Left renal pelvis (tissue), 4 donors: ENCODE measurements at places on chromosomes 12 and 14. TPM values are rescaled to one million over a fixed set of nuclear protein-coding genes. Genes with fewer than 3 reads are reported as not detected.

GRCh38 chr14:93332397-93332852 is 411 bp downstream of the BTBD7 start:
- no peak for DNase-seq

Gene SOX5
- polyA plus RNA-seq = 7.3 TPM

GRCh38 chr12:124277394-124278241 is 17.3 kb upstream of the RFLNA start:
- DNase-seq = no peak

DNA sequence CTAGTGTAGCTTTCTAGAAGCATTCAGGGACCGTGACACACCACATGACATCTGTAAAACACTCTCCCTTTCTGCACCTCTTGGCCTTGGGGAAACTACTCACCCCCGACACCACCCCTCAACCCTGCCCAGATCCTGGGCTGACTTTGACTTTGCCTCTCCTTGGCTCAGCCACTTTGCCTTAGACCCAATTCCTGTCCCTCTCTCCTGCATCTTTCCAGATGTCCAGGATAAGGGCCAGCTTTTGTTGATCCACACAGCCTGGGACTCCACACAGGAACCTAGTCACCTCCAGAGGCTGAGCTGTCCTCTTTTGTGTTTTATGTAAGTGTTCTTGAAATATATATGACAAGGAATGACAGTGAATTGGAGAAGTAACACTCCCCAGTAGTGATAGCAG is 153.7 kb upstream of the PLXNC1 start:
- DNase-seq = no peak

Gene EXOC3L4
- polyA plus RNA-seq = 5.3 TPM

- DNase-seq = no peak
Measured at GRCh38 chr14:65880507-65880906, 468.0 kb downstream of the FUT8 start.

DNA sequence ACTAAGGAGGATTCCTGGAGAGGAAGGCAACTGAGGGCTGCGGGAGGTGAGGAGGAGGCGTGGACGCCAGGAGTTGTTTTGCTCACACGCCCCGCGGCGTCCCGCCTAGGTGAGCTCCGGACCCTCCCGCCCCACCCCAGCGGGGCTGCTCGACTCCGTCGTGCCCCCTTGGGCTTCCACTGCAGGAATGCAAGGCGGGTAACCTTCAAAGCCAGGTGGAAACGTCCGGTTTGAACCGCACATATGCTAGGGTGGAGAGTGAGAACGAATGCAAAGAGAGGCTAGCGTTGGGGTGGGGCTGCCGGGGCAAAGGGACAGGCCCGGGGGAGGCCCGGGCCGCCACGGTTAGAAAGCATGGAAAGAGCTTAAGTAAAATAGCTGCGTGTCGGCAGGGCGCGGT is 5.4 kb upstream of the DPPA3 start:
- no peak for DNase-seq

DNA sequence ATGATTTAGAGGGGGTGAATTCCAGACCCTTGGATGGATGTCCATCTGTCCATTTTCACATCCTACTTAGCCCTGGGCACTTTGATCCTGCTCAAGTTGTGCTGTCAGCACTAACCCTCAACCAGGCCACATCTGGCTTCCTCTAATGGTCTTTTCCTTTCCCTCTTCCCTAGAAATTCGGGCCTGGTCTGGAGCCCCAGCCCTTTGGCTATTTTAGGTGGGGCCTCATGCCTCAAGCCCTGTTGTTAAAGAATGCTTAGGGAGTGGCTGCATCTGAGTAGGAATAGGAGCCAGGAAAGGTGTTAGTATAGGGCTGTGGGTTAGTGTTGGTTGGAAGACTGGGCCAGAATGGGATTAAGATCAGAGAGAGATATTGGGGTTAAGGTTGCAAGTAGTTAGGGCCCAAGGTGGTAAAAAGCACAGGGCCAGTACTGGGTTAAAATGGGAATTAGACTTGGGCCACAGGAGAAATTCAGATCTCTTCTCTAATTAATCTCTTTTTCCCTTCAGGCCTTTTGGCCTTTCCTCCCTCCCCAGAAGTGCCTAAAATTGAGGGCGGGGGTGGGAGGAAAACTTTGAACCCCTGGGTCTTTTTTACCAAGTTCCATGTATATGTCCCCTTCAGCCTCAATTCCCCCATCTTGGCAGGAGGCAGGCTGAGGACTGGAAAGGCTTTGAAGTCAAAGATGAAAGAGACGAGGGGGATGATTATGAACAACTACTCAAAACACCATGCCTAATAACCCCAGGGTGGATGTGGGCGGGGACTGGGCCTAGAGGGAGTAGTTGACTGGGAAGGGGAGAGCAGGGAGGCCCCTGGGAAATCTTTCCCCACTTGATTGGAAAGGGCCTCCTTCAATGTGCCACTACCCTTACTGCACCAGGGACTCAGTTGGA is 4.0 kb upstream of the ZNF385A start:
- DNase-seq = no peak

DNA sequence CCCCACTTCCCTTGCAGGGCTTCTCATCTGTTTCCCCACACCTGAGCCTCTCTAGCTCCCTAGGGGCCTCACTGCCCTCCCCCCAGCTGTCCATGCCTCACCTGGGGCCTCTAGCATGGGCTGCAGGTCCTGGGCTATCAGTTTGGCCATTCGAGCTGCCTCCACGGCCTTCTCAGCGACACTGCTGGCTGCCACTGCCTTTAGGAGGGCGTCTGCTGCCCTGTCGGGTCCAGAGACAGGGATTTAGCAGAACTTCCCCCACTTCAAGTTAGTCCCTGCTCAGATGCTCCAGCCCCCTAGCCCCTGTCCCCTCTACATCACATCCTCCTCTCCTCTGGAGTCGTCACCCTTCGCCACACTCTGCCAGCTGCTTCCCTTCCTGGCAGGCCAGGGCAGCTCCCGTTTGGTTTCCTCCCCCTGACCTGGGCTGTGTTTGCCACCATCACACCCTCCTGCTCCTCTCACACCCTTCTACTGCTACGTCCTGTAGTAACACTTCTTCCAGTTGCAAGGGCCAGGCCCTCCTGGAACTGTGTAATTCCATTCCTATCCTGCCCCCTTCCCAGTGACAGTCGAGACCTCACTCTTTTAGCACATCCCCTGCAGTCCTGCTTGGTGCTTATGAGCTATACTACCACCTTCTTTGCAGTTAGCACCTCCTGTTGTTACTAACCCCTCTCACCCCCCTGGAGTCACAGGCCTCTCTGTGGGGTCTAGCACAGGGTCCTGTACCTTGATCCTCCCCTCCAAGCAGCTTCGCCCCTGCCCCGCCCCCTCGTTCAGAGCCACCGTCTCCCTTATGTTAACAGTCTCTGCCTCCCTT is 4.3 kb upstream of the AP1G2 start:
- DNase-seq = no peak

Gene SLCO1A2
- polyA plus RNA-seq = 0.60 TPM

DNA sequence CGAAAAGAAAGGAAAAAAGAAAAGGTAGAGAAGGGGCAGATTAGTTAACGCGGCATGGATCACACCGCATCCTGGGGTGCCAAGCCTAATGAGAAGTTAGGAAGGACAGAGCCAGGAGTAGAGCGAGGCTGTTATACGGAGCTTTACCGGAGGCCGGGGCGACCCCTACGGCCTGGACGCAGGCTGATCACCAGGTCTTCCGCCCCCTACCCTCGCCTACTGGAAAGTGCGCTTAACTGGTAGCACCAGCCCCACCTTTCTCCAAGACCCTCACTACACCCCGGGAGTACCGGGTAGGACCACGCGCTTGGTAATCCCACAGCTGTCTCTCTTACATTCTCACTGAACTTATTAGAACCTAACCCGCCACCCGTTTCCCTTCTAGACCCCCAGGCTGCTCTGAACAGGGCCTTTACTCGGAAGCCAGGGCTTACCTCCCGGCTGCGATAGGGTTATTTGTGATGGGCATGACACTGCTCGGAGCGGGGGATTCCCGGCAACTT is 33.8 kb downstream of the WBP11 start:
- no peak for DNase-seq

DNA sequence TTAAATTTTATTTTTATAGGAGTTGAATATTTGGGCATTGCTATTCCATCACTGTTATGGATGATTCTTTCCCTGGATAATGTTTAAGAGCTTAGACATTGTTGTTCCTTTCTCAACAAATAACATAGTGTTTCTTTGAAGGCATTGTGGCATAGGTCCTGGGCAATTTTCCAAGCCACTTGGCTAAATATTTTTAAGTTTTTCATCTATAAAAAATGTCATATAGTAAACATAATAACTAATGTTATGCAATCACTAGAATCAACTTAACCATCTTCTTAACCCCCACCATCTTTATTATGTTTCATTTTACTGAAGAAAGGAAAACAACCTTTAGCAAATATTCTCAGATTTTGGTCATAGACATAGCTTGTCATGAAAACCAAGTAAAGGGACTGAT is 600.6 kb upstream of the LMO3 start:
- DNase-seq = no peak

GRCh38 chr14:65864549-65864948 is 452.0 kb downstream of the FUT8 start:
- no peak for DNase-seq

DNA sequence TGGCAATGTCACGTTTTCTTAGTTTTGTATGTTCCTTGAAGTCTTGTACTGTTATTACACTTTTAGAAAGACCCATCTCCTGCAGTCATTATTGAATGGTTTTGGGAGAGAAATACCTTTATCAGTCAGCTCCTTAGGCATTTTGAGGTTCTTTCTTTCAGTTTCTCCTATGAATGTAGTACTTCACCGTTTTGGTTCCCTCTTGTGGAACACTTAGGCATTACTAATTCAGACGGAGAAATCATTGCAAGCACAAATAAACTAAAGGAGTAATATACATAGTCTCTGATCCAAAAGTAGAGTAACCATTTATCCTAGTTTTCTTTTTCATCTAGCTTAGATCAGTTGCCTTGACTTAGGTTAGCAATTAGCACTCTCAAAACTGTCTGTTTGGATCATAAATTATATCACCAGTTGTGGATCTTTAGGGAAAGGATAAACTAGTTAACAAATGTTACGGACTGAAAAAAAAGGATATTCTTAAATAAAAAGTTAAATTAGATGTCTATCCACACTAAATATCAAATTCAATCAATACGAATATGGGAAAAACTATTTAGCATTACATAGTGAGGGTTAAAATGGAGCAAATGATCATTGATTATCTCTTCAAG is 1538.3 kb upstream of the SEL1L start:
- DNase-seq = no peak

DNA sequence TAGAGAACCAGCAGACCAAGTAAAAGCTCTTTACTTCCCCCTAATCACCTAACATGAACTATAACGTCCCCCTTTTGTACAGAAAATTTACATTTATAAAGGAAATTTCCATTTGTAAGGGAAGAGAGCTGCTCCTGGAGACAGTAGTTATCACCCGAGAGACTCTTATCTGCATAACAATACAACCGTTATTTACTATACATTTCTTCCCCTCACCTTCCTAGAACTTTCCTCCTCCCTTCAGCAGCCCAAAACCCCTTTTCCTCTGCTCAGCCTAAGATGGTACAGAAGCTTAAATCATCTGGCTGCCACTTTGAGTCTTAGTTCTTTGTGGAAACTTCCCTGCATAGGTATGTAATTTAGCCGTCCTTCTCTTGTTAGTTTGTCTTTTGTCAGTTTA is 40.4 kb upstream of the ETV6 start:
- no peak for DNase-seq

GRCh38 chr12:92604786-92605185 is 98.0 kb upstream of the PLEKHG7 start:
- DNase-seq = no peak

- DNase-seq = no peak
Measured at GRCh38 chr12:23750923-23751322, 198.5 kb downstream of the SOX5 start.

DNA sequence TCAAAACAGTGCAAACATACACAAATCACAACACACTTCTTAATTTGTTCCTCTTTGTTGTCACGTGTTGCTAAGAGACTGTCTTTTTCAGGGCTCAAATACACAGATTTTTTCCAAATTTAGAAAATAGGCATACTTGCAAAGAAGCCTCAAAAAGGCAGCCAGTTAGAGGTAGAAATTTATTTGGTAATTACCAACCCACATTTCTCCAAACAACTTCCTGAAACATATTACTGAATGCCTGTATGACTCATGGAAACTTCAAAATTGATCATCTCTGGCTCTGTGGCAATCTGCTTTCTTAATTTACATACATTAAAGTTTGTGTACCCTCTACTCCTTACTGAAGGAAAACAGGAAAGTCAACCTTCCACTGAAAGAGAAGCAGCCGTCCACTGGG is 36.4 kb downstream of the PPM1H start:
- DNase-seq = no peak

DNA sequence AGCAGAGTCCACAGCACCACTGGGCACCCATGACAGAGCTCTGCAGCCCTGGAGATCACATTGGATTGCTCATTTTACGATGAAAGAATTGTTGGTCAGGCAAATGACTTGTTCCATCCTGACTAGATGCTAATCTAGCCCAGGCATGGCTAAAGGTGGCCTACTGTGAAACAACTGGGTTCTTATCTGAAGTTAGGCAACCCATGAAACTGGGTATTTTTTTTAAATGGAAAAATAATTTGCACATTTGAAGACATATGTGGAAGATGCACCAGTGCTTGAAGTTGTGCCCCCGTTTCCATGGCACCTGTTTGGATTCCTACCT is 8.3 kb downstream of the PYGL start:
- DNase-seq = no peak

Gene MFAP5
- polyA plus RNA-seq = 245 TPM

DNA sequence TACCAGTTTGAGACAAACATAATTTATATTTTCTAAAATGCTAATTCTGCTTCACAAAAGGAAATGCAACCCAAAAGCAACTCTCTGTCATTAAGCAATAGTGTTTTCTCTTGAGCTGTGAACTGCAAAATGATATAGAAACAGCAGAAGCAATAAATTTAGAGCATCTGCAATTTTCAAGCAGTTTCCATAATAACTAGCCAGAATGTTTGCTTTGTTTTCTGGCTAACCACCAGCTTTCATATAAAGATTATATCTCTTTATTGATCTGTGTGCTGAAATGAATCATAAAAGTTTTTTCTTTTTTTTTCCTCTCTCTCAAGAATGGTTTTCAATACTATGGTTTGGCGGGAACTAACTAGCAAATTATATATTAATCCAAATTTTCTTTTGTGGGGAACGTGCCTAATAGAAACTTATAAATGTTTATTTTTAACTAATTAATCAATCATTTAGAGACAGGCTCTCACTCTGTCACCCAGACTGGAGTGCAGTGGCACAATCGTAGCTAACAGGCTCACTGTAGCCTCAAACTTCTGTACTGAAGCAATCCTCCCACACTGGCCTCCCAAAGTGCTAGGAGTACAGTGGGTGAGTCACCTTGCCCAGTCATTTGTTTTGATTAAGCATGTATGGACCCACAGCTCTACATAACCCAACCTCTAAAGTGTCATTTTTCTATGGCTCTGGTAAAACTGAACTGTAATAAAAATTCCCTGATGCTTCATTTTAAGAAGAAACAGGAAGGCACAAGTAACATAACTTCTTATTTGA is 830.1 kb upstream of the MGAT4C start:
- DNase-seq = no peak
